ENCODE measurements at places on chromosomes 4 and X.

DNA sequence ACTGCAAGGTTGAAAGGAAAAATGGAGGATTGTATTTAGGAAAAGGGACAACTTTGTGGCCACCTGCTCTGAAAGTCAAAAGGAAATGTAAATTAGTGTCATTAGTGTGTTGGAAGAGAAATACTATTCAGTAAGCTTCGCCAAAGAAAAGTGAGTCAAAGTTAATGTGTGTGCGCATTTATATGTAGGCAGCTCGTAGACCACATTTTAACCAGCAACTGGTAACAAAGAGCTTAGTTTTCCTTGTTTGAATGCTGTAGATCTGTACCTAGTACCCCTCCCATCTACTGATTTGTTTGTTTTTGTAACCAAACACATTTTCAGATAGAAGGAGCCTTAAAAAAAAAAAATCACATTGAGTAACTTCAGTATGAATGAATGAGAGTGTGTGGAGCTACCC lies 69.3 kb downstream of the GPAT3 start:
- no peak for DNase-seq

DNA sequence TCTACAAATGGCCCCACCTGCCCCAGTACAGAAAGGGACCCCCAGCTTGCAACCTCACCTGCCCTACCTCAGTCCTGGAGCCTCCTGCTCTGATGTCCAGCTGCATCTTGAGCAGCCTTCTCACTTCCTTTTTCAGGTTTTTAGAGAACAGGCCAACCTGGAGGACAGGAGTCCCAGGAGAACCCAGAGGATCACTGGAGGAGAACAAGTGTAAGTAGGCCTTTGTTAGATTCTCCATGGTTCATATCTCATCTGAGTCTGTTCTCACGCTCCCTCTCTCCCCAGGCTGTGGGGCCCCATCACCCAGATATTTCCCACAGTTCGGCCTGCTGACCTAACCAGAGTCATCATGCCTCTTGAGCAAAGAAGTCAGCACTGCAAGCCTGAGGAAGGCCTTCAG lies 3.6 kb downstream of the MAGEA11 start:
- DNase-seq: no peak

DNA sequence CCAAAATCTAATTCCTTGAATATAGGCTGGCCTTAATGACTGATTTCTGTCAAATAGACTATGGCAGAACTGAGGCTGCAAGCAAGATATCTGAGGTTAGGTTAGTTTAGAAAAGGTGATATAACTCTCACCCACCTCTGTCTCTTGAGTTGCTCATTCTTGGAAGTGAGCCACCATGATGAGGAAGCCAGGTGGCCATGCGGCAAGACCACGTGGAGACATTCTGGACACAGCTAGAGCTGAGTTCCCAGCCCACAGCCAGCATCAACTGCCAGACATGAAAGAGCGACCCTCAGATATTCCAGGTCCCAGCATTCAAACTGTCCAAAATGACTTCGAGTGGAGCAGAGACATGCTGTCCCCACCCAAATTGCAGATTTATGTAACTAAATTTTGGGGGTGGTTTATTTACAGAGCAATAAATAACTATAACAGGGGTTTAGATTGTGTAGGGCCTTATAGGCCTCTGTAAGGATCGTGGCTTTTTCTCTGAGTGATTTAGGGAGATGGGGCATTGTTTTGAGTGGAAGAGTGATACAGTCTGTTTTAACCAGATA lies 33.7 kb downstream of the USP53 start:
- DNase-seq: no peak

DNA sequence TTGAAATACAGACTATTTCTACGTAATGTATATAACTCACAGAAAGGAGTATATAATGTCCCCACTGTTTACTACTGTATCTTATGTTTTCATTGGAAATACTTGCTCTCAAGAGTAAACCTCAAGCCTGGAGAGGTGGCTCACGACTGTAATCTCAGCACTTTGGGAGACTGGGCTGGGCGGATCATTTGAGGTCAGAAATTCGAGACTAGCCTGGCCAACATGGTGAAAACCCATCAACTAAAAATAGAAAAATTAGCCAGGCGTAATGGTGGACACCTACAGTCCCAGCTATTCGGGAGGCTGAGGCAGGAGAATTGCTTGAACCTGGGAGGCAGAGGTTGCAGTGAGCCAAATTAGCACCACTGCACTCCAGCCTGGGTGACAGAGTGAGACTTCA lies 92.8 kb downstream of the COL25A1 start:
- DNase-seq: no peak

DNA sequence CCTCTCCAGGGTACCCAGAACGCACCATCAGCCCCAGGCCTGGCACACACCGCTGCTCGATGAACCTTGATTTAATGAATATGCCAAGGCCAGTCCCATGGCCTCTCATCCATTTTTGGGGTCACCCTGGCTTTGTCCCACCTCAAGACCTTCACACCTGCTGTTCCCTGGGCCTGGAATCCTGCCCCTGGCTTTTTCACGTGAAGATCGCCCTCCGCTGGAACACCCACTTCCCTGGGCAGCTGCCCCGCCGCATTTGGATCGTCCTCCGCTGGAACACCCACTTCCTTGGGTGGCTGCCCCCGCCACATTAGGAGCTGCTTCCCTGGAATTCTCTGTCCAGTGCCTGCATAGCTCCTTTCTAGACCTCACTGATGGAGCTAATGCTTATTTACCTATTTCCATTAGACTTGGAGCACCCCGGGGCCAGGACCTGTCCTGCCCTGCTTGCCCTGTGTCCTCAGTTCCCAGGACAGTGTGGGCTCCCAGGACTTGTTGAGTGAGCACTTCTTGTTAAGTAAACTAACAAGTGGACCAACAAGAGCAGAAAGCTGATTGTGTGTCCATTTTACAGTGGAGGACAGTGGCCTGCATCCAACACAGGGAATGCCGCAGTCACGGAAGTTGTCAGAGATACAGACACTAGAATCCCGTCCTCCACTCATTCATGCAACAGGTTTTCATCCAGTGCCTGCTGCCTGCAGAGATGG lies 12.5 kb downstream of the BLOC1S4 start:
- DNase-seq: no peak

DNA sequence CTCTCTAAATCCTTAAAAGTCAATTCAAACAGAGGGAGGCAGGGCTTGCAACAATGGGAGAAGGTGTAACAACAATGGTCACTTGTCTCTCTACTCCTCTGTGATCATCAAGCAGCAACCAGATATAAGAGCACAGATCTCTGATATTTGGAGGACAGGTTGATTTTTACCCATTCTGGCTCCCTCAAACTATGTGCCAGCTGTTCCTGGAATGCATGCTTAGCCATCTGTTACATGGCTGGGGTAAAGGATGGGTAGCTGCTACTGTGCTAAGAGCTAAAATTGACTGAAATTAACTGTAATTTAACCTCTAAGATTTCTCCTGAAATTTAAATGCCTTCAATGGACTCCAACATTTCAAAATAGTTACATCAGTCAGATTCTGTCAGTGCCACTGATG lies 1459.9 kb downstream of the PCDH7 start:
- DNase-seq: no peak

All from left forelimb (tissue), 1 donor.